ENCODE measurements at places on chromosomes 4 and X. TPM values are rescaled to one million over a fixed set of nuclear protein-coding genes. Genes with fewer than 3 reads are reported as not detected.

GRCh38 chr4:76429636-76430035 lies 5.4 kb upstream of the SHROOM3 start:
- no peak for ATAC-seq
- no peaks in the 10 kb centered on the region for H3K4me1 ChIP-seq
- peaks cover 6% of the 10 kb centered on the region for H3K27me3 ChIP-seq
- H3K36me3 ChIP-seq = no peaks in the 10 kb centered on the region
- H3K27ac ChIP-seq = no peak overlapping the region
- no peak overlapping the region for H3K4me3 ChIP-seq

- H3K27ac ChIP-seq = no peak overlapping the region
- no peak for ATAC-seq
- H3K4me3 ChIP-seq = no peak overlapping the region
- no peaks in the 10 kb centered on the region for H3K4me1 ChIP-seq
- H3K36me3 ChIP-seq = no peaks in the 10 kb centered on the region
These were observed 70.3 kb downstream of the CRMP1 start for GRCh38 chr4:5822619-5823018.

GRCh38 chrX:137695417-137695816 lies 129.5 kb downstream of the ZIC3 start:
- H3K27me3 ChIP-seq = no peaks in the 10 kb centered on the region
- no peaks in the 10 kb centered on the region for H3K36me3 ChIP-seq
- H3K4me1 ChIP-seq = no peaks in the 10 kb centered on the region
- H3K4me3 ChIP-seq = no peak overlapping the region
- ATAC-seq = no peak

DNA sequence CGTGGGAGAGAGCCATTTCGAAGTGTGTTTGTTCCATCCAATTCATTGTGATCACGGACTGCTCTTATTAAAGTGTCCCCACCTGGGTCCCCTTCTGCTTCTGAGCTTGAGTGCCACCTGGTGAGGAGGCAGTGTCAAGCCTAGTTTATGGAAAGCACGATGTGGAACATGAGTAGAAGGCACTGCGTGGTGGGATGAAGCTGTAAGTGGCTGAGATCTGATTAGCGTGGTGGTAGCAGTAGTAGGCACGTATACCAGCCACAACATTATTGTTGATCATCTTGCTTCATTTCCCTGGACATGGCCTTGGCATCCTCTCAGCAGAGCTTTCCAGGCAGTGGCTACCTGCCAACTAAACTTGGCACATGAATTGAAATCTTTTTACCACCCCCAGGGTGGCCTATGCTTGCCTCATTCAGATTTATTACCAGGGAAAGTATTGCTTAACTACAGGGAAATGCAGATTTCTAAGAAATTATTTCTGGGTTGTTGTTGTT lies 46.4 kb downstream of the GPAT3 start:
- H3K27ac ChIP-seq = peak overlapping the region; percentile 9
- peaks cover 6% of the 10 kb centered on the region for H3K4me1 ChIP-seq
- H3K27me3 ChIP-seq = no peaks in the 10 kb centered on the region
- H3K4me3 ChIP-seq = no peak overlapping the region

DNA sequence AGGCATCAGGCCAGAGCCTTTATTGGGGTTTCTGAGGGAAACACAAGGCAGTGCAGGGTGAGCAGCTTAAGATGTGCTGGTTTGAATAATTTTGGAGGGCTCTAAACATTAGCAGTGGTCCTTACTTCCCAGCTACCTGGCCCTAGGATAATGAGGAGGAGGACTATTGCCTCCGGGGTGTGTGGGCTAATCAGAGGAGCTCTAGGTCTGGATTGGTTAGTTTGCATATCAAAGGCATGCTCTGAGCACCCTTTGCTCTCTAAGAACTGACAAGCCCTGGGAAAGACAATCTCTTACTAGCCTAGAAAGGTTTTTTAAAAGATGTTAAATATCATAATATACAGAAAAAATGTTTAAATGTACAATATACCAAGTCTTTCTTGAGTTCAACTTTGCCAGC lies 58.4 kb downstream of the RXFP1 start:
- no peaks in the 10 kb centered on the region for H3K36me3 ChIP-seq
- no peak for ATAC-seq
- H3K4me3 ChIP-seq = no peak overlapping the region
- H3K27ac ChIP-seq = no peak overlapping the region

DNA sequence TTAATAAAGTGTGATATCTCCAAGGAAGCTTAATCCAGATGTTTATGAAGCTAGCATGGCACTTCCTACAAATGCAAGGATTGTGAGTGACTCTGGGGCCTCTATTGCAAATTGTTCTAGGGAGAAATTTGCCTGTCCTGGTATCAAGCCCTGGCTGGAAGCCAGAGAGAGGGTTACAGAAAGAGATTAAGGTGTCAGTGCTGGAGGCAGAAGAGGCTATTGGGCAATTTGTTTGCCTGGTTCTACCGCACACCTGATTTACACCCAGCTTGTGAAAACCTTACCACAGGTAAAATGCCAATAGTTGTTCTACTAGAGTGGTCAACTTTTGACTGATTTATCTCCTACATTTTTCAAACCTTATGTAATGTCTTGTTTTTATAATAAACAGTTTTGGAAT lies 186.7 kb upstream of the FAT1 start:
- no peak for ATAC-seq
- no peaks in the 10 kb centered on the region for H3K4me1 ChIP-seq
- no peaks in the 10 kb centered on the region for H3K36me3 ChIP-seq
- no peaks in the 10 kb centered on the region for H3K27me3 ChIP-seq
- no peak overlapping the region for H3K27ac ChIP-seq
- no peak overlapping the region for H3K4me3 ChIP-seq

- peak overlapping the region; percentile 3 for H3K27ac ChIP-seq
- no peak for ATAC-seq
- no peaks in the 10 kb centered on the region for H3K36me3 ChIP-seq
These were observed 179.6 kb downstream of the KDR start for GRCh38 chr4:54945838-54946237.

ADGRG2 gene
- not detected for total RNA-seq

TCP11X2 gene
- not detected for total RNA-seq

Measured in activated T-helper 17 cell treated with anti-CD3 and anti-CD28 coated beads, Interleukin-2, amount 50 U/mL, for 72 hours (primary cell).